ENCODE measurements at places on chromosomes 13 and 19.

GRCh38 chr19:33706631-33707030 lies 84.9 kb downstream of the CHST8 start:
- DNase-seq, result no peak

DNA sequence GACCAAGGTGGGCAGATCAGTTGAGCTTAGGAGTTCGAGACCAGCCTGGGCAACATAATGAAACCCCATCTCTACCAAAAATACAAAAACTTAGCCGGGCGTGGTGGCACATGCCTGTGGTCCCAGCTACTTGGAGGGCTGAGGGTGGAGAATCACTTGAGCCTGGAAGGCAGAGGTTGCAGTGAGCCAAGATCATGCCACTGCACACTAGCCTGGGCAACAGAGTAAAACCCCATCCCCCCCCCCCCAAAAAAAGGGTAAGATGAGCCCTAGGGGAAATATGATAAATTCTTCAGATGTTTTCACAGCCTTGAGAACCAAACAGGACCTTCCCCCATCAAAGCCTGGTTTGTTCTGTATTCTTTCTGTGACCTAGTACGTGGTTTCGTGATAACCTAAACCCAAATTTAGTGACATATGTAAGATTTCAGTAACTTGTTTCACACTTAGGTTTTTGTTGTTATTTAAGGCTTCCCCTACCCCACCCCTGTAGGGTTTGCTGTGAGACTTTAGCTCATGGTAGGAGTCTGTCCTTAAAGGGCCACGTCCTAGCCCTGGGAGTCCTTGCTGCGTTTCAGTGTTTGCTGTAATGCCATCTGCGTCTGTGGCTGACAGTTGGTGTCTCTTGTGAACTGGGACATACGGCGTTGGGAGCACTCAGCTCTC lies 49.6 kb downstream of the MYO9B start:
- no peak for DNase-seq

DNA sequence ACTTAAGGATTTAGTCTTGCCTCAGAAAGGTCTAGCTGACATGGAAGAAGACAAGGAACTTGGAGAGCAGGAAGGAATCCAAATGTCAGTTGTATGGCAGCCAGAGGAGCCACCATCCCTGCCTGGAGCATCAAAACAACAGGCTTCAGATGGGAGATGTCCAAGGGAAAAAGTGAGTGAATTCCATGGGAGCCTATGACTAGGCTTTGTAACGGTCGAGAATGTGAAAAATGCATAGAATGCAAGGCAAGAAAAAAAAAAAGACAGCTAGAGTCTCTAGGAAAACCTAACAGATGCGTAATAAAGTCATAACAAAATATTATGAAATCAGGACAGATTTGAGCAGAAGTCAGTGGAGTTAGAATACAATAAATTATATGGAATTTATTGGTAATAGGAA lies 183.7 kb upstream of the LSM14A start:
- DNase-seq, result no peak

DNA sequence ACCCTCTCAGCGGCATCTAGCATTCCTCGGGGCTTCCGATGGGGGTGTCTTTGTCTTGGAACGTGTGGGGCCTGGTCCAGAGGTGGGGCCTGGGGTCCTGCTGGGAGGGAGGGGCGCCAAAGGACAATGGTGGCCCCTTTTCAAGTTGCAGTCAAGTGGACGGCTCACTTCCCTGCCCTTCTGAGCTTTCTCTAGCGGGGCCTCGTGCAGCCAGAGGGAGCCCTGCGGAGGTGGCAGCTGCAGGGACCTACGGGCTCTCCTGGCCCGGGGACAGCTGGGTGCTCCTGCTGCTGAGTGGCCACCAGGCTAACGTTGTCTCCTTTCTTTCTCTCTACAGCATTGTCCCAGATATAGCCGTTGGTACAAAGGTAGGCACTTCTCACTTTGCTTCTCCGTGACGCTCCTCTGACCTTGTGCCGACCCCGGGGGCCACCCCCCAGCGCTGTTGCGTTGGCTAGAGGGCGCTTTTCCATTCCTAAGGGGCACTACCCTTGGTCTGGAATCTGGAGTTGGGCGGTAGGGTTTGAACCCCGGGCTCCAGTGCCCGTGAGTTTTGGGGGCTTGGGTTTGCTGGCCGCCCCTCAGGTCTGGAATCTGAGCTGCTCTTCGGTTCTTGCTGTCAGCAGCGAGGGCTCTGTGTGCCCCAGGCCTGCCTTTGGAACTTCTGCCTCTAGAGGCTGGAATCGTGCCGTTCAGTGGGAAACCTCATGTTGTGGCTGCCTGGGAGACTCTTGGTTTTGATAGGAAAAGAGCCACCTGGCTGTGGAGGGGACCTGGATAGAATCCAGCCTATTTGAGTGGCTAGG lies 2.0 kb downstream of the PTBP1 start:
- DNase-seq, result no peak

- no peak for DNase-seq
Observed at GRCh38 chr19:38145623-38146022, 78.4 kb downstream of the DPF1 start.

- no peak for DNase-seq
Observed at GRCh38 chr19:41955521-41955920, 3.6 kb downstream of the RABAC1 start.

Measured in islet precursor cell (in vitro differentiated cells).